ENCODE measurements at places on chromosomes 2 and 18.

- no peak for DNase-seq
Measured at GRCh38 chr2:88069117-88069516, 1.5 kb downstream of the SMYD1 start.

- DNase-seq, result no peak
Measured at GRCh38 chr2:79292958-79293315, 133.4 kb upstream of the REG3A start.

GRCh38 chr2:38370664-38371063, 6.4 kb downstream of the ATL2 start:
- DNase-seq, result no peak

DNA sequence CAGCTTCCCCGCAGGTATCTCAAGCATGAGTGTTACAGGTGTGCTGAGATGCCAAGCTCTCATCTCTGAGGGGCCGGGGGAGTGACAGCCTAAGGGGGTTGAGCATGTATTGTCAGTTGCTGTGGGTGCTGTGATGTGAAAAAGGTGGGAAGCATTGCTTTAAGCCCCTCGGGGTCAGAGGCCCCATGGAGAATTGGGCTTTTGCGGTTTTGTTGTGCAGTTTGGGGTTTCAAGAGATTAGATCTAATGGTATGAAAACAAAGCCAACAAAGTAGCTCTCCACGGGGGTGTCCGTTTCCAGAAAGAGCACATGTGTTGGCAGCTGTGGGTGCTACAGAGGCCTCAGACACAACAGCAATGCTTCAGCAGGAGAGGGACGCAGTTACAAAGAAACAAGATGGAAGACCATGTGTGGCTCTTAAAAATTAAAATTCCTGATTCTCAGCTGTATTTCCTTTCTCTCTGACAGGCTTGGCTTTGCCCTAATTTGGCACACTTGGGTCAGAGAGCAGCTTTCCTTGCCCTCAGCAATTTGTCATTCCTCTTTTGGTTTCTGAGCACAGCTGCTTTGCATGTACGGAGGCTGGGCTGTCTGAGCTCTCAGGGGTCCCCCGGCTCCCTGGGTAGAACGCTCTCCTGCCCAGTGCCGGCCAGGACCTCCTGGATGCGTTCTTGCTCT, 69.9 kb downstream of the TMEM247 start:
- no peak for DNase-seq

DNA sequence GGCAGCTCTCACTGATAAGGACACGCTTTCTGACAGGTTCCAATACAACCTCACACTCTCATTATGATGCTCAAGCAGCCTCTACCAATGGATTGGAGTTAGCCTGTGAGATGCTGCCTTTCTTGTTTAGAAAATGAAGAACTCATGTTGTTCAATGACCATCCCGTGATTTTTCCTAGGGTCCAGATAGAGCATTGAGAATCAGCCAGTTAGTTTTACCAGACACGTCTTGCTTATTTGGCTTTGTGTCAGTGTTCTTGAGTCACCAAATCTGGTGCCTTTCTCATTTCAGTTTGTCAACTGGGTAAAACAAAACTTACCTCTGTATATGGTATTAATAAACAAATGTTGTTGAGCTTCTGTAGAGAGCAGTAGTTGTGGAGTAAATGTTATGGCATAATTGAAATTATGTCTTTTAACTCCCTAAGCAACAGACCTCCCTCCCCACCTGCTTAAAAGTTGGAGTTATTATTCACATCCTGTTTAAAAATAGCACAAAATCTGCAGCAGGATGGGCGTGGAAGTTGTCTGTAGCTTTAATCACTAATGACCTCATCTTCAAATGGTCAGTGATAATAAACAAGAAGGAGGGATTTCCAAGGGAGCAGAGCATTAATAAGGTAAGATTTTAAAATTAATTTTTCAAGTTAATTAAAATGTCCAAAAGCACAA, 167.3 kb downstream of the HRH4 start:
- DNase-seq, result no peak

DNA sequence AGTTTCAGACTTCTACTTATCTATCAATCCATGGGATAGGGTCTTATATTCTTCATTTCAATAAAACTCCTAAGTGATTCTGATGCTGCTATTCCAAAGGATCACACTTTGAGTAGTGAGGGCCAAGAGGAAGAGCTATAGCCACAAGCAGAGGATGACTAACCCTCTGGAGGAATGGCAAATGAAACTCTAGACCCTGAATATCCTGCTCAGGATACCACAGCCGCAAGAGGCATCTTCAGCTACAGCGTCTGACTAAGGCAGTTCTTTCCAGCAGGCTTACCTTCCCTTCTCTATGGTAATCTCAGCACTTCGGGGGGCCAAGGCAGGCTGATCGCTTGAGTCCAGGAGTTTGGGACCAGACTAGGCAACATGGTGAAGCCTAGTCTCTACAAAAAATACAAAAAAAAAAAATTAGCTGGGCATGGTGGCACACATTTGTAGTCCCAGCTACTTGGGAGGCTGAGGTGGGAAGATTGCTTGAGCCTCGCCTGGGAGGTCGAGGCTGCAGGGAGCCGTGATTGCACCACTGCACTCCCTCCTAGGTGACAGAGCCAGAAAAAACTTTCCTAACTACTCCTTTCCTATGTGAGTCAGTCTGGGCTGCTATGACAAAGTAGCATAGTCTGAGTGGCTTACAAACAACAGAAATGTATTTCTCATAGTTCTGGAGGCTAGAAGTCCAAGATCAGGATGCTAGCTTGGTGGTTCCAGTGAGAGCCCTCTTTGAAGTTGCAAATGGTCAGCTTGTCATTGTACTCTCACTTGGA, 371.9 kb downstream of the IRS1 start:
- DNase-seq, result no peak

- DNase-seq, result no peak
Measured at GRCh38 chr2:142857256-142858164, 20.0 kb upstream of the KYNU start.

DNA sequence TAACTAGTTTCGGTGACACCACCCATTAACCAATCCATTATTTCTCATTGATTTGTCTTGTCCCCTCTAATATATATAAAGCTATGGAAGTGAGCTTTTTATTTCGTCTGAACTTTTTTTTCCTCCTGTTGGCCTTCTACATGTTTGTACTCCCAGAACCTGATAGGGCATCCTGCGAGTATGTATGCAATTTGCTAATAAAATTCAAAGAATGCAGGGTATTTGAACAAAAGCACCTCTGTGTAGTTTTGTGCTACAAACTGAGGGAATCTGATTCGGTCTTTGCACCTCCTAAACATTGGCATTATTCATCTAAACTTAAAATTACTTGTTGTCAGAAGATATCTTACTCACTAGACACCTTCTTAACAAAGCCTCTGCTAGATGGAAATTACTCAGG, 242.9 kb upstream of the TMEFF2 start:
- no peak for DNase-seq

- DNase-seq, result no peak
Measured at GRCh38 chr2:147603447-147603846, 241.4 kb upstream of the ACVR2A start.
